ENCODE measurements at places on chromosomes 12 and 14.

DNA sequence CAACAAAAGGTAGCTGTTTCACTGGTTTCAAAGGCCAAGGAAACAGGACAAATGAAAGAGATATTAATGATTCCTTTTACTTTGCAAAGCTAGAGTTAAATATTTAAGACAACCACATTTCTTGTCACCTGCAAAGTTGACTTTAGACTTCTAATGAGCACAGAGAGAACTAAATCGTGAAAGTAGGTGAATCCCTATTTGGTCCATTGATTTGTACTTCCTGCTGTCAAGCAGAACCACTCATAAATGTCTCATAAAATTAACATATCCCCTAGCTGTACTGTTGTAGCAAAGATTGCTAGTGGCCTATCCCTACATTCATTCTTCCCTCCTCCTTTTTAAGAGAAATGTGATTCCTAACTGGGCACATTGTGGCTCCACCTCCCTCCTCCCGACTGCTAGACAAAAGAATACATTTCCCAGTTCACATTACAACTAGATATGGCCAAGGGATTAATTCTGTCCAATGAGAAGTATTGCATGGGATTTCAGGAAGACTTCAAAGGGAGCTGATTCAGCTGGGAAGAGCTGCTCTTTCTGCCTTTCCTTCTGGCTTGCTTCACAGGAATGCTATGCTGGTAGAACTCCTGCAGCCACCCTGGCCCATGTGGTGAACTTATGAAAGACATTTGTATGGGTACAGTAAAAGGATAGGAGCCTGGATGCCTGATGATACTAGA is 227.5 kb upstream of the ABCD2 start:
- no peak for DNase-seq

GRCh38 chr12:52060498-52061177 is 9.1 kb upstream of the ATG101 start:
- no peak for DNase-seq

DNA sequence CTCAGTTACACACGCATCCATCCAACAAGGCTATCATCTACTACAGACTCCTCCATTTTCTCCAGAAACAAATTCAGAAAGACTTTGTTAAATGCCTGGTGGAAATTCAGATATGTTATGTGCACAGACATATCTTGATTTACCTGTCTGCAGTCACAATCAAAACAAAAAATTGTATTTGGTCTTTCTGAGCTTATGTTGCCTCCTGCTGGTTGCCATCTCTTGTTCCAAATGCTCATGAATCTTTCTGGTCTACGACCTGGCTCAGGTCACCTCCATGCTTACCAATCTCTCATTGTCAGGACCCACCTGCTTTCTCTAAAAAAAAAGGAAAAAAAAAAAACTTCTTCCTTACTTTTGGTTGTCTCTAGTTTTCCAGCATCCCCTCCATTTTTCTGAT is 169.2 kb upstream of the PLXNC1 start:
- no peak for DNase-seq

DNA sequence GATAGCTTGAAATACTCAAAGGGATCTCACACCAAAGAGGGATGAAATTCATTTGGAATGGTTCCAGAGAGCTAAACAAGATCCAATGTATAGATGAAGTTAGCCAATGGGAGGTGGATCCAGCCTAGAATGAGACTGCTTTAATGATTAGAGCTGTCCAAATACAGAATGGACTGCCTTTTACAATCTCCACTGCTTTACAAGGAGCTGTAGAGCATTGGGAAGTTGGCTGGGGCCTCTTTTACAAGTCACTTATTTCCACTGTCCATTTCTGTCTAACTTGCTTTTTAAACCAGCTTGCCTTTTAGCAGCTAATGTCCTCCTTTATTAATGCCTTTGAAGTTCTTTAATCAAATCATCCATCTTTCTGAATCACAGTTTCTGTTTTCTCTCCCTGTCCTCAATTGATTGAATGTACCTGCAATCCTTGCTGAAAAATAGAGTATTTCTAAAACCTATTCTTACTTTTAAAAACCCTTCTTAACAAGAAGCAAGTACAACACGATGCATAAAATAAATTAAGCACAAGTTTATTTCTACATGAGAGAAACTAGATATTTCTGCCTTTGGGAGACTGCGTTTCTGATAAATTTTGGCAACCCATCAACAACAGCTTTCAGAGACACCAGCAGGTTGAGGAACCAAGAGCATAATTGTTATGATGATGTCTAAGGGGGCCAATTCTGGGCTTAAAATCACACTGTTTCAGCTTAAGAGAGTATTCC is 3.4 kb upstream of the ATP2A2 start:
- DNase-seq: no peak

- no peak for DNase-seq
Observed at GRCh38 chr12:56838621-56839488, 75.7 kb downstream of the HSD17B6 start.

DNA sequence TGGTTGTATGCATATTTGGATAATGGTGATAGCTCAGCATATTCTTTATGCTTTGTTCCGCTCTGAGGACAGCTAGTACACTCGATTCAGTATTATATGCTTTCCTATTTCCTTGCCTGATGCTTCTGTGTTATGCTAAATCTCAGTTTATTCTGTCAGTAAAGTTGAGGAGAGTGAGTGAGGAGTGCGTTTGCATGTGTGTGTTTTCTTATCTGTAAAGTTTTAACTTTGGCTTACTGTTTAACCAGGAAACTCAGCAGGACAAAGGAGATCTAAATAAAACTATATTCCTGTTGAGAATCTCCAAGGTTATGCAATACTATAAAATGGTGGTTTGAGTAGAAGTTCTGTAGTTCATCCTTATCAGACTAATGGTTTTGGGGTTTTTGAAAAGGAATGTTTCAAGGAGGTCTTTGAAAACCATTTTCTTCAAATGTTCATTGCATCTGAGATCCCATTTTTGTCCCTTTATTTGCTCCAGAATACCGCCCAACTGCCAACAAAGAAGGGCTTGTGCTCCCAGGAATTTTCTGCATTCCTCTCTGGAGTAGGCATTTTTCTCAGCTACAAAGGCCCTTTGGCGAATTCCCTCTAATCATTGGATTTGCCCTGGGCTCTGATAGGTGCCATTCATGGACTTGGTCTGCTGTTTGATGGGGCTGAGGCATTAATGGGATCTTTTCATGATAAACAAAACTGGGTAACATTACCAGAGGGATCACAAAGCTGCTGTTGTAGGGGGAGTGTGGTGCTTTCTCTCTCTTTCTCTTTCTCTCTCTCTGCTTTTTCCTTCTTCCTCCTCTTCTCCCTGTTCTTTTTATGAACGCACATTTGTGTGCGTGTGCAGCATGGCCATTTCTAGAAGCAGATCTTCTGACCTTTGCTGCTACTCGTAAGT is 71.7 kb downstream of the HMGA2 start:
- no peak for DNase-seq

DNA sequence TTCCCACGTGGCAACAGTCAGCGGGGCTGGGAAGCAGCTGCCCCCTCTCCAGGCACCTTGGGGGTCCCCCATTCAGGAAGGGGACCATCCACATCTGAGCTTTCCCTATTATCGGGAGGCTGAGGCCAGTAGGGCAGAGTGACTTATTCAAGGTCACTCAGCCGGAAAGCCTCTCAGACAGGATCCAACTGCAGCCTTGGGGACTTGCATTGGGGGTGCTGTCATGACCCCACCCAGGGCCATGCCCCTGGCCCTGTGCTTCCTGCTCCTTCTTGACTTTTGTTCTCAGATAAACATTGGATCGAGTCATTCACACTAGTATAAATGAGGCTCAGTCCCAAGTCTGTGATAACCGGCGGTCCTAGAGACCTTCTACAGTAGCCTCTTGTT is 12.6 kb downstream of the BEGAIN start:
- no peak for DNase-seq

- DNase-seq: no peak
Observed at GRCh38 chr14:84272290-84272721, 1257.6 kb upstream of the FLRT2 start.

- DNase-seq: no peak
Observed at GRCh38 chr14:38982278-38982677, 120.8 kb downstream of the SEC23A start.

GRCh38 chr14:38290601-38291188 is 34.8 kb upstream of the CLEC14A start:
- peak; percentile 11 for DNase-seq

GRCh38 chr14:50601394-50601793 is 41.4 kb downstream of the ATL1 start:
- no peak for DNase-seq

DNA sequence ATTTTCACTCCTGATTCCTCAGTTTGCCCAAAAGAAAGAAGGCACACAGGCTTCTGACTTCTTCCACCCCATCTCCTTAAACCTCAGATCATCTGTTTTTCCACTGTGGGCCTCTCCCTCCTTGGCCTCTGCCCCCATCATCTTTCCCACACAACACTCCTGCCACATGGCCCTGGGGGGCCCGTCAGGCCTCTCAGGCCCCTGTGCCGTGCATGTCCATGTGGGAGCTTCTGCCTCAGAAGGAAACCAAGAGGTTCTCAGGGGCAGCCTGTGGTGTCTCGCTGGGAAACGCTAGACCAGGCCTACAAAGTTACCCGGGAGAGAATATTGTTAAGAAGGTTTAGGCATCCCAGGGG is 8.0 kb downstream of the KLHL33 start:
- no peak for DNase-seq

DNA sequence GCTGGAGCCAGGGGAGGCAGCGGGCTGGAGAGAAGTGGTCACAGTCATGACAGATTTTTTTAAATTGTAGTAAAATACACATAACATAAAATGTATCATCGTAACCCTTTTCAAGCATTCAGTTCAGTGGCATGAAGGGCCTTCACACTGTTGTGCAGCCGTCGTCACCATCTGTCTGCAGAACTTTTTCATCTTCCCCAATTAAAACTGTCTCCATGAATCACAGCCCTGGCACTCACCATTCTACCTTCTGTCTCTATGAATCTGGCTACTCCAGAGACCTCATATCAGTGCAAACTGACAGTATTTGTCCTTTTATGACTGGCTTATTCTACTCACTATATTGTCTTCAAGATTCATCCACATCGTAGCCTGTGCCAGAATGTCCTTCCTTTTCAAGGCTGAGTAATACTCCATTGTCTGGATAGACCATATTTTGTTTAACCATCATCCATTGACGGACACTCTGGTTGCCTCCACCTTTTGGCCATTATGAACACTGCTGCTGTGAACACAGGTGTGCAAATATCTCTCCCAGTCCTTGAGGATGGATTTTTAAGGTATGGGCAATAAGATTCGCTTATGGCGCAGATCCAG is 91.5 kb upstream of the NCOR2 start:
- no peak for DNase-seq

DNA sequence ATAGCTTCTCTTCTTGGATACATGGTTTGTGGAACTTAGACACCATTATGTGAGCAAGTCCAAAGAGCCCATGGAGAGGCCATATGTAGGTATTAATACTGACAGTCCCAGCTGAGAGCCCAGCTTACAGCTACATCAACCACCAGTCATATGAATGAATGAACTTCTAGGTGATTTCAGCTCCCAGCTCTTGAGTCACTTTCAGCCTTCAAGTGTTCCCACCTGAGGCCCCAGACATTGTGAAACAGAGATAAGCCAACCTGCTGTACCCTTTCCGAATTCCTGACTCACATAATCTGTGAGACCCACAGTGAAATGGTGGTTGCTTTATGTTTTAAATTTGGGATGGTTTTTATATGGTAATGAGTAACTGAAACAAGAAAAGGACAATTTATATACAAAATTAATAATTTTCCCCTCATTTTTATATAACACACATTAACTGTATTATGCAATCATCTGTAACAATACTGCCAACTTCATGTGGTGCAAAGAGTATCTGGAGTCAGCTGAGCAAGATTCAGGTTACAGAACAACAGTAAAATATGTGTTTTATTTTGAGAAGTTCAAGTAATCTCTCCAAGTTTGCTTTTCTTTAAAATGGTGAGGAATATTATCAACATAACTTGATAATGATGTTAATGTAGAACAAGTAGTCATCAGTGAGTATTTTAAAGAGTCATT is 27.7 kb upstream of the FBXO33 start:
- no peak for DNase-seq

DNA sequence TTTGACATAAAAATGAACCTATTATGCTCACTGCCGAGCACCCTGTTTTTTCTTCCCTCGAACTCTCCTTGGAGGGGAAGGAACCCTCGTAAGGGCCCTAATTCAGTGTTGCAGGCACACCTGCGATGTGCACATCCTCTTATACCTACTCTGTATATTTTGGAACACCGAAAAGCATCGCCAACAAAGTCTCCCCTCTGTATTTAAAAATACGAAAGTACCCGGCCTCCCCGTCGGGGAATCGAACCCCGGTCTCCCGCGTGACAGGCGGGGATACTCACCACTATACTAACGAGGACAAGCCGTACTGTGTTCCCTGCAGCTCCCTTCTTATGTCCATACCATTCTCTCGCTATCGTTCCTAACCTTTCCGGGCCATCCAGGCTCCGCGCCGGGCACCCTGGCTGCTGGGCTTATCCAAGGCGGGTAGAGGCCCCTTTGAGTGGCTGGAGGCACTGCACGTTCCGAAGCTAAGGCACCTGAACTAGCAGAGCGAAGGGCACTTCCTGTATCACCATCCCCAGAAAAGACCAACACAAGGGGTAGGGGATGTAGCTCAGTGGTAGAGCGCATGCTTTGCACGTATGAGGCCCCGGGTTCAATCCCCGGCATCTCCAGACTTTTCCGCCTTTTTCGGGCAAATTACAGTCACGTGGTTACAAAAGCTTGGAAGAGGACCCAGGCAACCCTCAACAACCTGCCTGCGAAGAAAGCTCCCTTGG is 25.1 kb upstream of the UBC start:
- DNase-seq: no peak

DNA sequence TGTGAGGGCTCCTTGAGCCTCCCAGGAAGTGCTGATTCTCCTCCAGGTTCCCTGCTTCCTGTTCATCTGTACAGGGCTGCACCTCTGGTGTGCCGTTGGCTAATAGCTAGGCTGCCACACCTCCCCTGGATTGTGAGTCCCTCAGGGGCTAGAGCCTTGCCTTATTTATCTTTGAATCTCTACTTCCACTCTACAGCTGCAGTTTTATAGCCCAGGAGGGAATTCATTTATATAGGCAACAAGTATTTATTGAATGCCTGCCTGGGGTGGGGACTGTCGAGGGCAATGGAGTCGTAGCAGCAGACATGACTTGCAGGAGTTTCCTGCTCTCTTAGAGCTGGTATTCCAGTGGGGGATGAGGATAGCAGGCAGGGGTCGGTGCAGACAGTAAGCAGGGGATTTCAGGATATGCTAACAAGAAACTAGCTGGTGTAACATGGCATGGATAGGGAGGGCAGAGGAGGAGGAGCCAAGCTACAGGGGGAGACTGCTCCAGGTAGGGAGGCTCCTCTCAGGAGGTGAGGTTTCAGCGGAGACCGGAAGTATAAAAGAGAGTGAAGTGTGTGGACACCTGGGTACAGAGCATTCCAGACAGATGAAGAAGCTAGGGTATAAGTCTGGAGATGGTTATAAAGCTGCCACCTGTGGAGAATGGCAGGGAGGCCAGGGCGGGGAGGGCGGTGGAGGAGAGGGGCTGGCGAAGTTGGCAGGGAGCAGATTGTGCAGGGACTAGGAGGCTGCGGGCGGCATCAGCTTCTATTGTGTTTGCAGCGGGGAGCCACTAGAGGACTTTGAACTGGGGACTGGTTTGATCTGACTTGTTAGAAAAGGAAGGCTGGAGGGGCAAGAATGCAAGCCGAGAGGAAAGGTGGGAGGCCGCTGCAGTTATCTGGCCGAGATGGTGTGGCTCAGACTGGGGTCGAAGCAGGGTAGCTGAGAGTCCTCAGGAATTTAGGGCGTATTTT is 17.2 kb downstream of the USP30 start:
- DNase-seq: no peak

Measured in NCI-H510A (cell line).